ENCODE measurements at places on chromosomes 13 and 19.
A peak's percentile ranks its signal among the peaks of the same experiment; 100 is the strongest.

GRCh38 chr13:48334534-48335127 is 31.1 kb downstream of the RB1 start:
- DNase-seq, result no peak

DNA sequence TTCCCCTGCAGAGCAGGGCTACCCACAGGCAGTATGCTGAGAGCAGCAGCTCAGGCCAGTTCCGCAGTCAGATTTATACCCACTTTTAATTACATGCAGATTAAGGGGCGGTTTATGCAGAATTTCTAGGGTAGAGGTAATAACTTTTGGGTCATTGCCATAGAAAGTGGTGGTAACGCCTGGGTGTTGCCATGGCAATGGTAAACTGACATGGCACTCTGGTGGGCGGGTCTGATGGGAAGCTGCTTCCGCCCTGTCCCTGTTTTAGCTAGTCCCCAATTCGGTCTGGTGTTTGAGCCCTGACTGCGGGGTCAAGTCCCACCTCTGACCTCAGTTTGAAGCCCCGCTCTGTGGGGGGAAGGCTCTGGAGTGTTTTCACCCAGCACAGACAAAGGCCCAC is 141.1 kb upstream of the VSTM2B start:
- no peak for DNase-seq

- no peak for DNase-seq
Measured at GRCh38 chr13:71906448-71906847, 39.4 kb upstream of the DACH1 start.

DNA sequence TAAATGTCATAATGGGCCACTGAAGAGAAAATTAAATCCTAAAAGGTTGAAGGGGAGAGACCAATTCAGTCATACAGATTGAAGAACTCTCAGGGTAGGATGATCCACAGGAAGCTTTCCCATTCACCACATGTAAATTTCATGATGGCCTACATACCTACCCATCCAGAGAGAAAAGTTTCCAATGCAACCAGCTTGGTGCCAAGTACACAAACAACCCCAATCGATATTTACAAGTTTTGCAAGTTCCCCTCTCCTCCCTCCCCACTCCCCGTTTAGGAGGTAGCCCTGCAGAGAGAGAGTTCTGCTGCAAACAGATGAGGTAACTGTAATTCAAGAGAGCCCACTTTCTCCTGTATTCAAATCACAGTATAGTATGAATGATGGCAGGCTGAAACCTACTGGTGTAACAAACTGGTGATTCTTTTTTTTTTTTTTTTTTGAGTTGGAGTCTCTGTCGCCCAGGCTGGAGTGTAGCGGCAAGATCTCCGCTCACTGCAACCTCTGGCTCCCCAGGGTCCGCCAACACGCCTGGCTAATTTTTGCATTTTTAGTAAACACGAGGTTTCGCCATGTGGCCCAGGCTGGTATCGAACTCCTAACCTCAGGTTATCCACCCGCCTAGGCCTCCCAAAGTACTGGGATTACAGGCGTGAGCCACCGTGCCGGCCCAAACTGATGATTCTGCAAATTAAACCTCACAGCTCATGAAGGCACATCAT is 14.4 kb downstream of the FOXO1 start:
- DNase-seq, result no peak

DNA sequence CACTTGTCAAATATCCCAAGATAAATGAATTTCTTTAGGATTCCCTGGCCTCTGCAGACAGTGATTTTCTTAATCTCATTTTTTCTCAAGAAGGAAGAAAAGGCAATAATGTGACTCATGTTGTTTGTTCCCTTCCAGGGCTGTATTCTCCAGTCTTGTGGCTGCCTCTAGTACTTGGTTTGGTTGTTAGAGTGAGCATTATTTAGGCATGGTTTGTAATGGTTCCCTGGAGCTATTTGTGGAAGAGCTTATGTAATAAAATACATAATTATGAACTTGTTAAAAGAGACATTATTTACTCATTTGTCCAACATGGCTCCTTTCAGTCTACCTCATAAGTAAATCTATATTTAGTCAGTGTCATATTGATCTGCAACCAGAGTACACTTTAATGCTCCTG is 270.4 kb downstream of the DCT start:
- no peak for DNase-seq

- DNase-seq, result no peak
Measured at GRCh38 chr19:9523885-9524474, 14.5 kb downstream of the ZNF426 start.

DNA sequence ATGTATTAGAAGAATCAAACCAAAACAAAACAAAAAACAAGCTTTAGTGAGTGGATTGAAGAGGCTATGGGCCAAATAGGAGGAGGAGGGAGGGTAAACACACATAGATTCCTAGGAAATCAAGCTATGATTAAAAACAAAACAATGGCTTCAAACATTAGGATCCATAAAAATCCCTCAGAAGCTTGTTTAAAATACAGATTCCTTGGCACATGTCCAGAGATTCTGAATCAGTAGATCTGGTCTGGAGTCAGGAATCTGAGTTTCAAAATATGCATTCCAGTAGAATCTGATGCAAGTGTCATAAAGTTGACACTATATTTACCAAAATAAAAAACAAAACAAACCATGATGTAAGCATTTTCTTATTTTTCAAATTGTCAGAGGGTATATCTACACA is 692.8 kb upstream of the SGCG start:
- no peak for DNase-seq

GRCh38 chr19:17718947-17719711 is at the start of gene MAP1S:
Gene MAP1S (plus strand): TSS chr19:17719480. CDS start chr19:17719503, 23 bp downstream.
- peak; percentile 66 for DNase-seq

DNA sequence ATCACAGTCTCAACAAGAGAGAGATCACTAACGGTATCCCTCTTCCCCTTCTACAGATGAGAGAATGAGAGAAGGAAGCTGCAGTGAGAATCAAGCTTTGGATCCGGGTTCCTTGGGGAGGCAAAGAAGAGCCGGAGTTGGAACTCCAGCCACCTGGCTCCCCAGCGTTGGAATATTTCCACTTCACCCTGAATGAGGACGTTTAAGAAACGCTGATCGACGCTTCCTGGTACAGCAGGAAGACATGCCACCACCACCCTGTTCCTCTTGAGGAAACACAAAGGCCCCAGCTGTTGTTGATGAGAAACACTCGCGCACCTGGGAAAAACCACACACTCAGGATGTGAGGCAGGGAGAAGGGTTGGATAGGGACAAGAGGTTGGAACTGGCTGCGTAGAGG is 11.3 kb upstream of the CACNG8 start:
- no peak for DNase-seq

DNA sequence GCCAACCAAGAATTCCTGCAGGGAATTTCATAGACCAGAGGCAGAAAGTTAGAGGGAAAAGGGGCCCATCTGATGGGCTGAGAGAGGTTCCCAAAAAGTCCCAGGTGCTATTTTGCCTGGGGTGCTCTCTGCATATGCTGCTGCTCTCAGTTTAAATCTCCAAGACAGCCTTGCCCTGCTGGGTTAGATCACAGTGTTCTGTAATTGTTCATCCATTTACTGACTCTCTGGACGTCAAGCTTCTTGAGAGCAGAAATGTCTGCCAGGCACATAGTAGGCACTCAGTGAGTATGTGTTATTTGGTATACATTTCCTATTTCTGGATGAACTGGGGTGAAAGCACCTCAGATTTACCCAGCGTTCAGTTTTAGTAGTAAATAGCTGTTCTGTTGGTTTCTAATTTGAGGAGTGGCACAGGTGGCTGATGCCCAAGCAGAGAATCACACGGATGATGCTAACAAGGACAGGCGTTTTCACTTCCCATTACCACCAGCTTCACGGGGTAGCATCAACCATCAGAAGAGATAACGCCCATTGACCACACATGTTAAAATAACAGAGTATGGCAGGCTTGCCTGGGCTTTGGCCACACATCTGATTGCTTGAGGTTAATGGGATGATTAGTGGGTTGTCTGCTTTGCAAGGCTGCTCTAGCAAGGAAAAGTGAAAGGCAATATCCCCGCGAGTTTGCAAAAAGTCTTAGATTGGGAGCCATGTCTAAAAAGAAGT is 161.1 kb downstream of the SLC7A1 start:
- no peak for DNase-seq

DNA sequence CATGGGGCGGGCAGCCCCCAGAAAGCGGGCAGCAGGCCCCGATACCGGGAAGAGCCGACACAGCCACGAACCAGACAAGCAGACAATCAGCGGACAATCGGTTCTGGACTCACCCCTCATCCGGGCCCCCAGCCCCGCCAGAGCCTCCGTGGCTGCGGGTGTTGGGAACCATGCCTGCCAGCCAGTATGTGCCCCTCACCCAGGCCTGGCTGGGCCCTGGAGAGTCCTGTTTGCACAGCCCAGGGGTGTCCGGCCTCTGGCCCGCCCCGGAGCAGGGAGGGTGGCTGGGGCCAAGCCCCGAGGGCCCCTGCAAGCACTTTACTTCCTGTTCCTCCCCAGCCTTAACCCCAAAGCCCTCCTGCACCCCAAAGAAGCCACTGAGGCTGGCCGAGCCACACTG is 7.8 kb downstream of the PODNL1 start:
- DNase-seq, result no peak

GRCh38 chr13:26021516-26021915 is 30.3 kb downstream of the SHISA2 start:
- no peak for DNase-seq

GRCh38 chr13:97224544-97225300 is 2.6 kb downstream of the MBNL2 start:
- no peak for DNase-seq

- no peak for DNase-seq
Measured at GRCh38 chr19:1229056-1229923, 8.5 kb downstream of the CBARP start.

GRCh38 chr19:9528757-9529336 is 9.6 kb downstream of the ZNF426 start:
- DNase-seq, result no peak

- DNase-seq, result no peak
Measured at GRCh38 chr19:28869459-28869858, 343.5 kb downstream of the UQCRFS1 start.

DNA sequence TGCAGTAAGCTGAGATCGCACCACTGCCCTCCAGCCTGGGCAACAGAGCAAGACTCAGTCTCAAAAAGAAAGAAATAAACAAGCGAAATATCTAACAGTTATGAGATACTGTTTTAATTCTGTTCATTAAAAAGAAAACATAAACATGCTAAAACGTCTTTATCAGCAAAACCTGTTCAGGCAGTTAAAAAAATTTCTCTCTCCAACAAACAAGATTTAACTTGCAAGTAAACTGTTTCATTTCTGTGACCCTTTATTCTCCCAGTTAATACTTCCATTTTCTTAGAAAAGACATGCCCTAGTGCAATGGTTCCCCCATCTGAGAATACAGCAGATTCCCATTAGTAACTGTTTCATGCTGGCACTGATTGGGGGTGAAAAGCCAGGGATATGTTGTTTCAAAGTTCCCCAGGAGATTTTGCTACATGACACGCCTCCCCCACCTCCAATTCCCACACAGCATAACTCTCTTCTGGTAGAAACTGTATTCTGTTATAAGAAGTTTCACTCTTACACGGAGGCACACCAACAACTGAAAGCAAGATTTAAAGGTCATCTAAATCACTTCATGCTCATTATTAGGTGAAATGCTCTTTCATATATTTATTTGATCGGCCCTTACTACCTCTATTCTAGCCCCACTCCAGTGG is 24.4 kb downstream of the ELF1 start:
- no peak for DNase-seq

DNA sequence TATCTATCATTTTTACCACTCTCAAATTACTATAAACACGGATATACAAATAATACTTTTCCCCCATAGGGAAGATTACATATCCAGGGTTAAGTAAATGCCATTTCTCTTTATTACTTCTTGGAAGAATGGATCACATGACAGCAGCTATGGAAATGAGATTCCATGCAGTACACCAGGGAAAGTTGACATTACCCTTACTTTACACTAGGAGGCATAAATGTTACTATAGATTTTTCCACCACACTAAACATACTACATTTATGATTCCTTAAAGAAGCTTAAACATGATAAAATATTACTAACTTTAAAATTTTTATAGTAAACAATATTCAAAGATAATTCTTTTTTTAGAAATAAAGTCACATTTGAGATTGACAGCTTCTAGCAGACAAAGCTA is 611.4 kb downstream of the PCDH9 start:
- no peak for DNase-seq

DNA sequence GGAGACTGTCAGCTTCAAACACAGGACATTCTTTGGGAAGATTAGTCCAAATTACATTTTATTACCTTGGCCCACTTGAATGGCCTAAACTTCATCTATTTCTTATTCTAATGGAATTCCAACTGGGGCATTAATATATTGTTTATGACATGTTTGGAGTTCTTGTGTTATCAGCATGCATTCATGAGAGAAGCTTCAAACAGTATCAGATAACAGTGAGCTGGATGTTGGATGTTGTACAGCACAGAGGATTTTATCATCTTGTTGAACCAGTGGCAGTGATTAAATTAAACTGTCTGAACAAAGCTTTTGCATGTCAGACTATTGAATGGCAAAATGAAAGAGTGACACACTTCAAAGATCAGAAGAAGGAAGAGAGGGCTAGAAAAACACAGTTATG is 50.0 kb downstream of the MZT1 start:
- DNase-seq, result no peak

GRCh38 chr19:29837448-29837981 is 25.7 kb downstream of the CCNE1 start:
- peak; percentile 34 for DNase-seq

- no peak for DNase-seq
Measured at GRCh38 chr19:40006273-40006691, 9.4 kb downstream of the ZNF546 start.

DNA sequence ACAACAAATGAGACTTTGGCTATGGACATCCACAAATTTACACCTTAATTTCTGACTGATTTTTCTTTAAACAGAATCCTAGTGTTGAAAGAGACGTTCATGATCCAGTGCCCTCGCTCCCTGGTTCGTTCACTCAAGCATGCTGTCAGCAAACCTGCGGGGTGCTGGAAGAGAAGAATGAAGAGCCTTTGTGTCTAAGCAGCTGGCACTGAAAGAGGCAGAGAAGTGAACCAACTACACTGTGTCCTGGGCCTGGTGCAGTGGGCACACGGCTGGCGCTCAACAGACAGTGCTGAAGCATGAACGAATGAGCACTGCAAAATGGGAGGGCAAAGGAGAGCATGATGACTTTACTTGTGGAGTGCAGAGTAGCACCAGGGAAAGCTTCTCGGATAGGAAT is 46.8 kb downstream of the MIPEP start:
- DNase-seq, result no peak

- no peak for DNase-seq
Measured at GRCh38 chr13:98835156-98835555, 82.7 kb upstream of the SLC15A1 start.

- DNase-seq, result no peak
Measured at GRCh38 chr13:84655677-84656076, 773.4 kb upstream of the SLITRK1 start.

DNA sequence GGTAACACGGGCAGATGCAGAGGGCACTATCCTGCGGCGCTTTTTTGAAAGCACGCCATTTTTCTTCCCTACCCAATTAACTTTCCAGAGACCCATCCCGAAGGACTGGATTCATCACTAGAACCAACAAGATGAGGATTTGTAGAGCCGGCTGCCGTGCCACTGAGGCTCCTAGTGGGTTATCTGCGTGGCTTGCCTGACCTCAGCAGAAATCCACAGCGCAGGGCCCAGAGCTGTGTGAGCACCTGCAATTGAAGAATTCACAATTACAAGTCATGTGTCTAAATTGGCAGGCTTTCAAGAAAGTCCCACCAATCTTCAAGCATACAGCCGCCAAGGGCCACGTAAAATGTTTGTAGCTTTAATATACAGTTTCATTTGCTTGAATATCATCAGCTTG is 75.5 kb downstream of the ALOX5AP start:
- DNase-seq, result no peak
